ENCODE measurements at places on chromosomes 12 and 14.

- no peaks in the 10 kb centered on the region for H3K4me1 ChIP-seq
- no peak overlapping the region for H3K4me3 ChIP-seq
- H3K27ac ChIP-seq = no peak overlapping the region
- DNase-seq = no peak
Observed at GRCh38 chr12:82912406-82912805, 225.7 kb downstream of the TMTC2 start.

- no peak for DNase-seq
- no peak overlapping the region for H3K27ac ChIP-seq
- no peaks in the 10 kb centered on the region for H3K27me3 ChIP-seq
- peaks cover 19% of the 10 kb centered on the region for H3K4me1 ChIP-seq
- H3K4me3 ChIP-seq = no peak overlapping the region
Observed at GRCh38 chr12:130090542-130090941, 71.7 kb upstream of the FZD10 start.

GRCh38 chr14:95703805-95704204, 10.1 kb downstream of the TCL1A start:
- no peaks in the 10 kb centered on the region for H3K4me1 ChIP-seq
- no peak overlapping the region for H3K27ac ChIP-seq
- no peak for DNase-seq
- H3K27me3 ChIP-seq = no peaks in the 10 kb centered on the region
- H3K4me3 ChIP-seq = no peak overlapping the region

DNA sequence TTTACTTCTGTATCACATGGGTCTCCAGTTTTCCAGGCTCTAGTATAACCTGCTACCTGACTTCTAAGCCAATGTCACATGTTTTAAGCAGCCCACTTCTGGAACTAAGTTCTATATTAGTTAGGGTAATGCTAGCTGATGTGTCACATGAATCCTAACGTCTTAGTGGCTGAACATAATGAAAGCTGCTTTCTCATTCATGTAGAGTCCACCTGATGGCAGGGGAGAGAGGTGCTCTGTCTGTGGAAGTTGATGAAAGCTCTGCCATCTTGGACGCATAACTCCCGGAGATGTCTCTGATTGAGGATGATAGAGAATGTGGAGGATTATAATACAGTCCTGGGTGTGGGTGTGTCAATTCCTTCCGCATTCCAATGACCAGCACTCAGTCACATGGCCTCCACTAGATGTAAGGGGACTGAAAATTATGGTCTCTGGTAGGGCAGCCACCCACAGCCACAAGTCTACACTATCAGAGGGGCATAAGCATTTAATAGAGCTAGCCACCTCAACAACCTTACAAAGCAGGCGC, 234.4 kb upstream of the CRY1 start:
- DNase-seq = no peak
- peaks cover 3% of the 10 kb centered on the region for H3K36me3 ChIP-seq
- peaks cover 10% of the 10 kb centered on the region for H3K27me3 ChIP-seq

DNA sequence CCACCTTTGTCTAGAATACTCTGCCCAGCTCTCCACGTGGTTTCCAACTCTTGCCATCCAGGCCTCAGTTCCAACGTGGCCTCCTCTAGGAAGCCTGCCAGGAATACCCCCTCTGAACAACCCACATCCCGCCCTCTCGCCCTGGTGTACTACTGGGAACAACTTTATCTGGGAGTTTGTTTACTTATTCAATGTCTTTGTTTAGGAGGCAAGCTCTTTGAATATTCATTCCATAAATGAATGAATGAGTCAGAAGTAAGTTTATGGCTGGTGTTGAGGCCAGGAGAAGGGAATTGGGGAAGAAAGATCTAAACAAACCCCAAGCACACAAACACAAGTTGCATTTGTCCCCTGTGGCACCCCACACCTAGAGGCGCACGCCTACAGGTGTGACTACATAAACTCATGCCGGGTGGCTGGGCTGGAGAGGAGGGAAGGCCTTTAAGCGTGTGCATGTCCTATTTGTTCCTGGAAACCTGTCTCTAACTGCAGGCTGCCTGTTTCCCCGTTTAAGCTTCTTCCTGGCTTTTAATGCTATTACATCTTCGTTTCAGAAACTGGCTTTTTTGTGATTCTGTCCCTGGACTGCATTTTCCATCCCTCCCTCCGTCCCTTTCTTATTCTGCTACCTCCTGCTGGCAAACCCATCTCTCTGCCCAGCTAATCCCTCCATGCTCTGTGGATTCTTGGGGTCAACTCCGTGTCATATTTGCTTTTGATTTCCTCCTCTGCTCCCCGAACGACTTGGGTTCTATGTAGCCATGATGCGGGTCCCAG, 57.9 kb downstream of the FZD10 start:
- H3K4me1 ChIP-seq = peaks cover 10% of the 10 kb centered on the region
- peaks cover 18% of the 10 kb centered on the region for H3K27me3 ChIP-seq
- no peak for DNase-seq

GRCh38 chr14:34649344-34649743, 19.4 kb upstream of the SNX6 start:
- no peaks in the 10 kb centered on the region for H3K27me3 ChIP-seq
- H3K36me3 ChIP-seq = no peaks in the 10 kb centered on the region
- no peak for DNase-seq
- H3K4me3 ChIP-seq = no peak overlapping the region

- no peaks in the 10 kb centered on the region for H3K36me3 ChIP-seq
- no peak overlapping the region for H3K4me3 ChIP-seq
- no peak overlapping the region for H3K27ac ChIP-seq
- no peaks in the 10 kb centered on the region for H3K27me3 ChIP-seq
- DNase-seq = no peak
- H3K4me1 ChIP-seq = no peaks in the 10 kb centered on the region
Observed at GRCh38 chr14:83714151-83714550, 1815.8 kb upstream of the FLRT2 start.

GRCh38 chr14:22381408-22381760, 207.6 kb downstream of the DAD1 start:
- H3K27me3 ChIP-seq = no peaks in the 10 kb centered on the region
- H3K36me3 ChIP-seq = no peaks in the 10 kb centered on the region
- H3K4me3 ChIP-seq = no peak overlapping the region
- no peak overlapping the region for H3K27ac ChIP-seq
- no peak for DNase-seq
- no peaks in the 10 kb centered on the region for H3K4me1 ChIP-seq

GRCh38 chr14:89813617-89814031, 140.9 kb downstream of the EFCAB11 start:
- no peak overlapping the region for H3K4me3 ChIP-seq
- no peak overlapping the region for H3K27ac ChIP-seq
- no peaks in the 10 kb centered on the region for H3K27me3 ChIP-seq
- H3K4me1 ChIP-seq = no peaks in the 10 kb centered on the region
- DNase-seq = no peak

GRCh38 chr14:22780105-22780679, 13.7 kb downstream of the OXA1L start:
- no peak for DNase-seq
- H3K27ac ChIP-seq = no peak overlapping the region
- no peaks in the 10 kb centered on the region for H3K27me3 ChIP-seq
- no peak overlapping the region for H3K4me3 ChIP-seq
- H3K4me1 ChIP-seq = no peaks in the 10 kb centered on the region
- no peaks in the 10 kb centered on the region for H3K36me3 ChIP-seq

DNA sequence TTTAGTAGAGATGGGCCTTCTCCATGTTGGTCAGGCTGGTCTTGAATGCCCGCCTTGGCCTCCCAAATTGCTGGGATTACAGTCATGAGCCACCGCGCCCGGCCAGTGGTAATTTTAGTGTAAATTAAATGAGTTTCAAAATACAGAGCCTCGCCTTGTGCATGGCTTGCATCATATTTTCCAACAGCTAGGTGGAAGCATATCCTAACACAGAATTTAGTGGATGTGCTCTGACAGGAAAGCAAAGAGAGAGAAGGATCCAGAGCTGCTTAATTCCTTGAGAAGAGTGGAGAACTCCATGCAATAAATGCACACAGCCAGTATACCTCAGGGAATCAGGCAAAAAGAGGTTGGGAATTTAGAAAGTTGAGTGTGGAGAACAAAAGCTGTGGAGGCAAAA, 2.5 kb downstream of the OR6C2 start:
- H3K4me3 ChIP-seq = no peak overlapping the region
- no peaks in the 10 kb centered on the region for H3K36me3 ChIP-seq
- H3K27me3 ChIP-seq = no peaks in the 10 kb centered on the region
- H3K27ac ChIP-seq = no peak overlapping the region
- DNase-seq = no peak
- H3K4me1 ChIP-seq = no peaks in the 10 kb centered on the region

- H3K4me3 ChIP-seq = no peak overlapping the region
- H3K27me3 ChIP-seq = no peaks in the 10 kb centered on the region
- no peaks in the 10 kb centered on the region for H3K4me1 ChIP-seq
- H3K27ac ChIP-seq = no peak overlapping the region
- no peak for DNase-seq
Observed at GRCh38 chr12:102528111-102528510, 47.7 kb upstream of the IGF1 start.

DNA sequence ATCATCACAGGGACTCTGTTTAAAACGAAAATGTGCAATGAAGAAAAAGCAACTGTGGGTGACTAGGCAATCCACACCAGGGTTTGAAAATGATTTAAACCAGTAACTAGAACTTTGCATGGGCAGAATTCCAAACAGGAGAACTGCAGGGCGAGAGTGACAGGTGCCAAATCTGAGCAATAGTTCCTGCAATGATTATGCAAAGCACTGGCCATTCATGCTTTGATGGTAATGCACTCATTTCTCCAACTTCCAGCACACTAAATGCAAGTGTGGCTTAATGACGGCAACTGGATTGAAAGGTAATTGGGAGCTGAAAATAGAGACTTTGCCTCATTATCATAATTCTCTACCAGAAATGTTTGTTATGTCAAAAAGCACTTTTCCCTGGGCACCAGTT, 140.5 kb upstream of the TMCC3 start:
- no peak overlapping the region for H3K4me3 ChIP-seq
- H3K27me3 ChIP-seq = no peaks in the 10 kb centered on the region
- no peak for DNase-seq
- H3K36me3 ChIP-seq = no peaks in the 10 kb centered on the region
- H3K4me1 ChIP-seq = no peaks in the 10 kb centered on the region

- no peak overlapping the region for H3K4me3 ChIP-seq
- no peaks in the 10 kb centered on the region for H3K36me3 ChIP-seq
- H3K27ac ChIP-seq = no peak overlapping the region
- H3K4me1 ChIP-seq = peaks cover 6% of the 10 kb centered on the region
Observed at GRCh38 chr12:120674097-120674636, 12.8 kb upstream of the MLEC start.

- H3K4me1 ChIP-seq = no peaks in the 10 kb centered on the region
- H3K27ac ChIP-seq = no peak overlapping the region
- H3K4me3 ChIP-seq = no peak overlapping the region
- no peaks in the 10 kb centered on the region for H3K27me3 ChIP-seq
- peaks cover 16% of the 10 kb centered on the region for H3K36me3 ChIP-seq
Observed at GRCh38 chr12:133105620-133106019, 24.5 kb downstream of the ZNF891 start.

DNA sequence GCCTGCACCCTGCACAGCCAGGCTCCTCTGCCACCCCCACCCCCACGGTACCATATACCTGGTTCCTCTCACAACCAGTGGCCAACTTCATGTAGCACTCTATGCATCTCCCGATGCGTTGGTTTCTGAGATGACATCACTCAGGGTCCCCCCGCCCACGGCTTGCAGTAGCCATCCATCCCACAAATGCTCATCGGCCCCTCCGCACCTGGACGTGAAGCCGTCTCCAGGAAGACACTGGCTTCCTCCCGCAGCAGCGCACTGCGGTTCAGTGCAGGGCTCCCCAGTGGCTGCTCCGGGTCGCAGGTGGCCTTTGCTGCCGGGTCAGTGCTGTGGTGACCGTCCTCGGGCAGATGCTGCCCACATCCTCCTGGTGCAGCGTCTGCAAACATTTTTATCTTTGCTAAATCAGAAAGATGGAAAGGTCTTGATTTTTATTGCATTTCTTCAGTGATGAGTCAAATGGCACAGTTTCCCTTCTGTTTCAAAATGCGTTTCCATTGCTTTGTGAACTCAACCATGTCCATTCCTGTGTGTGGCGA, 27.5 kb upstream of the MMP17 start:
- peaks cover 67% of the 10 kb centered on the region for H3K36me3 ChIP-seq
- H3K27me3 ChIP-seq = no peaks in the 10 kb centered on the region
- no peak for DNase-seq
- no peak overlapping the region for H3K27ac ChIP-seq

GRCh38 chr14:48937541-48938195, 648.5 kb downstream of the RPS29 start:
- DNase-seq = no peak
- H3K36me3 ChIP-seq = no peaks in the 10 kb centered on the region

DNA sequence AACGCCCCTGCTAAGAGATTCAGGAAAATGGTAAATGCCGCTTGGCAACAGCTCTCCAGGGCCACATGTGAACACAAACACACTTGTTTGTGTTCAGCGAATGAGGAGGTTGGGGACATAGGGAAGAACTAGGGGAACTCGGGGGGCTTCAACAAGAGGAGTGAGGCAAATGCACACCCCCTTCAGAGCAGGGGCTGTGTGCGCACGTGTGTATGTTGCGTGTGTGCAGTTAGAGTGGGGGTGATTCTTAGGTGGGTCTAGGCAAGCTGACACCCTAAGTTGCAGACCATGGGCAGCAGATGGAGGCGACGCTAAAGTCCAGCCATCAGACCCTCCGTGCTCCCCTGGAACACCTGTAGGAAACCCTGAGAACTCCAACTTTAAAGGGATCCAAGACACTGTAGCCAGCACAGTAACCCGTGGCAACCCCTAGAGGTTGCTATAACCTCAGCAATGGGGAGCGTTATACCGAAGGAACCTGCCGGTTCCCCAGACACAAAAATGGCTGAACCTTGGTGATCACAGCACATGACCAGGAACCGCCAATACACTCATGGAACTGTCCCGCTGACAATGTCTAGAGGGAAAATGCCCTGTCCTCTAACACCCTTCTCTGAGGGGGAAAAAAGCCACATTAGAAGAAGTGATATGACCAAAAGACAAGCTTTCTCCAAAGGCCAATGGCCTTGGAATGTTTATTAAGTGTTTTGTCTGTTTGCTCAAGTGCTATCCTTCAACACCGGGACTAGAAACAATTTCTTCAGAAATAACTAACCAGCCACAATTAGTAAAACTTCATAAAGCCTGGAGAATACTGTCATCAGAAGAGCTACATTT, 86.5 kb upstream of the CEP83 start:
- no peaks in the 10 kb centered on the region for H3K36me3 ChIP-seq
- peaks cover 3% of the 10 kb centered on the region for H3K4me1 ChIP-seq
- no peaks in the 10 kb centered on the region for H3K27me3 ChIP-seq

- H3K27ac ChIP-seq = no peak overlapping the region
- no peaks in the 10 kb centered on the region for H3K36me3 ChIP-seq
- no peaks in the 10 kb centered on the region for H3K27me3 ChIP-seq
- DNase-seq = no peak
- H3K4me1 ChIP-seq = no peaks in the 10 kb centered on the region
- H3K4me3 ChIP-seq = no peak overlapping the region
Observed at GRCh38 chr12:84375449-84376170, 537.0 kb downstream of the SLC6A15 start.

GRCh38 chr12:73514672-73515071, 1023.0 kb upstream of the ATXN7L3B start:
- DNase-seq = no peak
- H3K4me1 ChIP-seq = no peaks in the 10 kb centered on the region
- no peak overlapping the region for H3K4me3 ChIP-seq
- H3K36me3 ChIP-seq = no peaks in the 10 kb centered on the region
- H3K27ac ChIP-seq = no peak overlapping the region

All from spinal cord (tissue), 10 donors.